ENCODE measurements at places on chromosomes 13 and 19.

GRCh38 chr13:45621950-45622349, 6.4 kb upstream of the ERICH6B start:
- DNase-seq = no peak

- no peak for DNase-seq
Measured at GRCh38 chr13:112325920-112326645, 50.1 kb upstream of the SPACA7 start.

- no peak for DNase-seq
Measured at GRCh38 chr13:42798118-42798517, 16.7 kb downstream of the FAM216B start.

GRCh38 chr13:98910501-98910951, 67.3 kb downstream of the DOCK9 start:
- peak; percentile 46 for DNase-seq

- DNase-seq = peak; percentile 83
Measured at GRCh38 chr19:13093407-13094105, 9.1 kb downstream of the LYL1 start.

All from CD4-positive, alpha-beta T cell treated with Interleukin-15 for 4 hours (primary cell).